Activated CD4-positive, alpha-beta T cell treated with anti-CD3 and anti-CD28 coated beads, Interleukin-2, amount 50 U/mL, for 48 hours (primary cell): ENCODE measurements at places on chromosomes 6 and 20.
A peak's percentile ranks its signal among the peaks of the same experiment; 100 is the strongest.

- DNase-seq: no peak
Observed at GRCh38 chr6:97114645-97115044, 168.4 kb downstream of the MMS22L start.

DNA sequence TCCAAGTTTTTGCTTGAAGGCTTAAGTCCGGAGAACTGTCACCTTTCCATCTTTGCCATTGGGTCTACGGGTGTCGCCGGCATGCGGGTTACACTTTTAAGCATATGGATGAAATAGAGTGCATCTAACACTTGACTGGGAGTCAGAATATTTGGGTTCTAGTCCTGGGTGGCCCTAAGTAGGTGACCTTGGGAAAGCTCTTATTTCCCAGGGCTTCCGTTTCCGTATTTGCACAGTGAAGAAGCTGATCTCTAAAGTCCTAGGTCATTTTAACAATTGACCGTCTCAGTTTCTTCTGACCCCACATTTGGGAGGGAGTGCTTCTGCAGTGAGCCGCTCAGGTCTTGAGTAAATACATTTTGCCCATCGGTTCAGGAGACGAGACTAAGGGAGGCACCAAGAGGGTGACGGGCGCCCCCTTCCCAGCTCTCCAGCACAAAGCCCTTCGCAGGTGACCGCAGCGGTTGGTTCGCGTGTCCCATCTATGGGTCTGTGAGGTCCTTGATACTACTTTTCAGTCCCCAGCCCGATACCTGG, 651 bp upstream of the BLTP3A start:
- DNase-seq: peak; percentile 58

DNA sequence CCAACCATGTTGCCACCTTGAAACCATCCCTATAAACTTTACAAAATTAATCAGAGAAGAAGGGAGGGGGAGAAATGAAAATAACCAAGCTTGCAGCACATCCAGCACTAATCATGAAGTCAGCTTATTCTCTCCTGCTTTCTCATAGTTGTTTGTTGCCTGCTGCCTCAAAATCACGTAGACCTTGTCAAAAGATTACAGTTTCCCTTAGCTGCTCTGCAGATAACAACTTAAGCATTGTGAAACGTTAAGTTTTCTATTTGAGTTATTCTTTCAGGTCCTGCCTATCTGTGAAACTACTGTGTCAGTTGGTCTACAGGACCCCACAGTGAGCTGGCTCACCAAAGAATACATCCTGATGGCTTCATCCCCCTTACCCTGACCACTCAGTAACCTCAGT, 32.9 kb downstream of the SLC17A4 start:
- DNase-seq: no peak

DNA sequence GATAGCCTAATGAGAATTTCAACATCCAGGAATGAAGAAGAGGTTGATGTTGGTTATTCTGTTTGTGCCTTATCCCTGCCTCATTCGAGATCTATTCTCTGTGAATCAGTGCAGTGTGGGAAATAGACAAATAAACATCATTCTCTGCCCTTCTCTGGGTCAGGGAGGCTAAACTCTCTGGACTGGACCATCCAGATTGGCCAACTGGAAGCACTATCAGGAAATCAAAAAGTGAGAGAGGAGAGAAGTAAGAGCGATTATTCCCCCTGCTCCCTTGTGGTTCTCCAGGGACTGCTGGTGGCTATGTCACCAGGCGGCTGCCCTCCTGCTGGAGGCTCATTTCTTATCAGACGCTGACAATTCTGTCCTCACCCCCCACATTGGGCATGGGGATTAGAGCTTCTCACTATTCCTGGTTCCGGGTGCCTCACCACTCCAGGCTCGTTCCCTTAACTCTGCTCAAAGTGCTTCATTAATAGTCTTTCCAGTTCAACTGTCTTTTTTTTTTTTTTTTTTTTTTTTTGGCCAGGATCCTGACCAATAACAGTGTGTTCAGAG, 201.7 kb upstream of the RREB1 start:
- no peak for DNase-seq

DNA sequence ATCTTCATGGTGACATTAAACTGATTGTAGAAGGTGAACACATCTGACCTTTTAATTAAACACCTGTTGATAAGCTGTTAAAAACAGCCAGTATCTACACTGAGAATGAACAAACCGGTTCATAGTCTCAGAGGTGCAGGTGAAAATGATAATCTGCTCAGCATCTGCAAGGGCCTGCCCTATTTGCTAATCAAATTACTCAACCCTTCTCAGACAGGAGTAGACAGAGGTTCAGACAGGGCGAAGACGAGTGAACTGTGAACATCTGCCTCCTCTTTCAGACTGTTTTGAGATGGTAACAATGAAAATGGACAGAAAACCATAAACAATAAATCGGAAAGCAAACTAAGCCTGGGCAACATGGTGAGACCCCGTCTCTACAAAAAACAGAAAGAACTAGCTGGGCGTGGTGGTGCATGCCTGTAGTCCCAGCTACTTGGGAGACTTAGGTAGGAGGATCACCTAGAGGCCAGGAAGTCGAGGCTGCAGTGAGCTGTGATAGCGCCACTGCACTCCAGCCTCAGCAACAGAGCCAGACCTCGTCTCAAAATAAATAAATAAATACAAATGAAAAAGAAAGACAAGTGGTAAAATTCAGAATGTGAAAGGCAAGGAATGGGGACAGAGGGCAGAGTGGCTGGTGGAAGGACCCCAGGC, 55.9 kb downstream of the NINL start:
- DNase-seq: no peak

GRCh38 chr20:24895898-24896658, 53.0 kb upstream of the CST7 start:
- no peak for DNase-seq

GRCh38 chr20:11861479-11861878, 56.2 kb upstream of the BTBD3 start:
- DNase-seq: no peak

DNA sequence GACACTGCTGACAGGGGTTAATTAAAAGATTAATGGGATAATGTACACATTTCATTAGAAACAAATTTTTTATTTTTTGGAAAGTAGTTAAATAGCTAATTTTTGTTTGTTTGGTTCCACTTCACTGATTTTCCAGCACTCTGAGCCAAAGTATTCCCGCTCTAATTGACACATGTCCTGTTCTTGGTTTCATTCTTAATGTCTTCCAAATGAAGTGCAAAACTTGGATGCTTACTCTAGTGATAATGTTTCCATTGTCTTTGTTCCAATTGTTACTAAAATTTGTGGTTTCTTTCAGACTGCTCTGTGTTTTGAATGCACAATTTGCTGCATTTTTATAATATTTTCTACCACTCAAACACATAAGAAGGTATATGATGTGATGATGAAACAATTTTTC, 794.3 kb downstream of the PHF3 start:
- DNase-seq: no peak

DNA sequence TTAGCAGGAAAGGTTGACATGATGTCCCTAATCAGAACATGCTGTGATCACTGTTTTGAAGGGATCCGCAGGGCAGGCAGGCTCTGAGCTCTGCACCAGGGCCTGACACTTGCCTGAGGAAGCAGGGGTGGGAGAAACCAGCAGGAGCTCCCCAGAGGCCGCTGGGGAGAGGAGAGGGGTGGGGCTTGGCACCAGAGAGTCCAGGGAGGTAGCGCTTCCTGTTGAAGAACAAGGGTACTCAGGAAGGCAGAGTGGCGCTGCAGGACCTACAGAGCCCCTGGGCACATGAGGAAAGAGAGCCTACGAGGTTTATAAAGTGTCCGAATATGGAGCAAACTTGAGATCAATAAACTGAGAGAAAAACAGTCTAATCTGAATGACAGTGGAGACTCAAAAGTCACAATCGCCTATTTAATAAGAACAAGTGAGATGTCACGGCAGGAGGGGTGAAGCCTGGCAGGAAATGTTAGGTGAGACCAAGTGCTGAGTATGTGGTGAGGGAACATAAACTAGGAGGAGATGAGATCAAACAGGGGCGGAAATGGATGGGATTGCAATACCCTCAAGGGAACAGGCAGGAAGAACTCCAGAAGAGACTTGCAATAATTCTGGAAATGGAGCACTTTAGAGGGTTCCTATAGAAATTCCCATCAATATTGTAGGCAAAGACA, 5.8 kb upstream of the TBXT start:
- no peak for DNase-seq

- DNase-seq: no peak
Observed at GRCh38 chr20:46683939-46684750, 5.1 kb downstream of the TP53RK start.

GRCh38 chr6:26158076-26158580, 70.9 kb downstream of the HFE start:
- DNase-seq: peak; percentile 86

DNA sequence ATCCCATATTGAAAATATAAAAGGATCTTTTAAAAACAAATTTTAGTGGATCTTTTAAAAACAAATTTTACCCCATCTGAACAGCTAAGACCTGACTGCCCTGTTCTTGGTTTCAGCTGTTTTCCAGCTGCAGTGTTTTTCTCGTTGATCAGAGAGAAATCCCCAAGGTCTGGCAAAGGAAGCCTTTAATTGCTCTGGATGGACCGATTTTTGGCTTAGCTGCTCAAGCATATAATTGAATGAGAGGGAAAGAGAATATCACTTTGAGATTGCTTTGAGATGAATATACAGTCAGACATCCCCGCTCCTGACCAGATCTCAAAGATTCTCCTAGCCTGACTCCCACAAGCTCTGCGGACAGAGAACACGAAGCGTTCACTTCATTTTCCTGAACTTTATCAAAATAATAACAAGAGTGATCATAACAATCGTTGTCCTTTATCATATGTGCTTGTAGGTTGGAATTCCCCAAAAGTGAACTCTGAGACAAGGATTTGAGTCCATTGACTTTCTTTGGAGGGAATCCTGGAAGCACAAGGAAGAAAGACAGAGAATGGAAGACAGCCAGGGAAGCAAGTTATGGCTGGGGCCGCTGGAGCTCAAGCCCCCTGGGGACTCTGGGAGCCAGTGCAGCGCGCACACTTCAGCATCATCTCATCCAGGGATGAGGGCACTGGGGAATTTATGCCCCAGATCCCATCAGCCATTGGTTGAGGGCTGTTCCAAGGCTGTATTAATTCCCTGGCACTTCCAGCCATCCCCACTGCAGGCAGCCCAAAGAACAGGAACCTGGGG, 101.3 kb downstream of the SNX5 start:
- no peak for DNase-seq

- DNase-seq: peak; percentile 41
Observed at GRCh38 chr6:117483004-117483644, 650 bp downstream of the DCBLD1 start.

GRCh38 chr6:14806101-14806500, 439.8 kb upstream of the JARID2 start:
- DNase-seq: no peak

DNA sequence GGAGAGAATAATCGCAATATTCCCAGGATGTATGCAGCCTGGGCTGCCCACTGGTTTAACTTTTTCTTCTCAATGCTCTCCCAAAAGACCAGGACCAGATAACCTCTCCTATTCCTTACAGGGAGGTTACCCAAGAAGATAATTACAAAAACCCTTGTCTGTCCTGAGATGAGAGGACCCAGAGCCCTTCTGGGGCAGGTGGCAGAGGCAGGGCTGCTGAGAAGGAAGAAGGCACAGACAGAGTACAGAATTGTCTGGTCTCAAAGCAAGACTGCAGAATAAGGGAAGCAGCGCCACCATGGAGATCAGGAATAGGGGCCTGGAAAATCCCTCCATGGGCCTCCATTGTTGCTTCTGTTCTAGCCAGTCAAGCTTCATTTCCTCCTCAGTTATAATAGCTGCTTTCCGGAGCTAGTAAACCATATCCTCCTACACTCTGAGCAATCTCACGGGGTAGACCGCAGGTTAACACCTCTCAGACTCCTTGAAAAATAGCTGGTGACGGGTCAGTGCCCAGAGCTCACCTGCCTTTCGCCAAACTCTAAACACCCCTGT, 463 bp upstream of the HLA-DMB start:
- DNase-seq: peak; percentile 51

DNA sequence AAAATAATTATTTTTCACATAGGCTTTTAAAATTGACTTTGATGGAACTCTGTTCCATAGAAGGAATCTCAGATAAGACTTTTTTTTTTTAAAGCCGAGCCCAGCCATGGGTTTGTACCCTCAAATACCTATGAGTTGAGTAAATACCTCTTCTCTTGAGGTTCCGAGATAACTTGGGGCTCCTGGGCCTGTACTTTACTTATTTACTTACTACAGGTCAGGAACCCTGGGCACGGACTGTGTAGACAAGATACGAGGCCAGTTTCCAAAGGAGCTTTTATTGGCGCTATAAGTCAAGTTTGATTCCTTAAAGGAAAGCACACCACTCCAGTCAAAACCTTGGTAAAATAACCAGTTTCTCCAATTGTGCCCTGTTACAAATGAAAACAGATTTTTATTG, 7.5 kb downstream of the AFG1L start:
- no peak for DNase-seq

DNA sequence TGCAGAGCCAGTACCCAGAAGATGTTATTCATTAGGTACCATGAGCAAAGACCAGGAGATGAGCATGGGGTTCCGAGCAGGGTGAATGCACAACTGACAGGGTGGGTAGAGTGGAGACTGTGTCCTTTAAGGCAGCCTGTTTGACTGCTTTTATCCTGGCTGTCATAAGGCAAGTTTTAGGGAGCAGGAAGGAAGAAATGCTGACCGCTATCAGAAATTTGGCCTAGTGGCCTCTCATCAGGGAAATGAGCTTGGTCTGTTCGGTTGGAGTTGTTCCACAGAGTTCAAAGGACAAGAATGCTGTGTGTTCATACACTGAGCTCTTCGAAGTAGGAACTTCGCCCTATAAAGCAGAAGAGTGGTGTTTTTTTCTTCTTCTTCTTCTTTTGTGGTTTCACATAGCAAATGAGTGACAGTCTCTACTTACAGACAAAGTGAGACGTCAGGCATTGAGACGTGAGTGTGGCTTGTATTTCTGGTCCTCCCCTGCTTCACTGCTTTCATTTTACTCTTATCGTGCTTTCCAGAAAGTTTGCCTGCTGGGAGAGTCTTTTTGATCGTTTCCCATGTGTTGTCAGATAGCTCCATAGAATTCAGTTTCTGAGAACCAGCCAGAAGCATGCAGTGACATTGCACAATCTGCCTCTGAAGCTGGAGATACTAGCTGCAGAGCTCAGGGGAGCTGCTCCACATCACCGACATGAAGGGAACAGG, at the start of gene CASS4:
CASS4 (plus strand) TSS at position 502 of the 714 bp plus-strand sequence; CDS start at position 701, 199 bp downstream.
- DNase-seq: peak; percentile 39

GRCh38 chr6:45326698-45327417, 1.3 kb upstream of the RUNX2 start:
- DNase-seq: no peak

- DNase-seq: no peak
Observed at GRCh38 chr6:837380-837779, 144.4 kb upstream of the EXOC2 start.

DNA sequence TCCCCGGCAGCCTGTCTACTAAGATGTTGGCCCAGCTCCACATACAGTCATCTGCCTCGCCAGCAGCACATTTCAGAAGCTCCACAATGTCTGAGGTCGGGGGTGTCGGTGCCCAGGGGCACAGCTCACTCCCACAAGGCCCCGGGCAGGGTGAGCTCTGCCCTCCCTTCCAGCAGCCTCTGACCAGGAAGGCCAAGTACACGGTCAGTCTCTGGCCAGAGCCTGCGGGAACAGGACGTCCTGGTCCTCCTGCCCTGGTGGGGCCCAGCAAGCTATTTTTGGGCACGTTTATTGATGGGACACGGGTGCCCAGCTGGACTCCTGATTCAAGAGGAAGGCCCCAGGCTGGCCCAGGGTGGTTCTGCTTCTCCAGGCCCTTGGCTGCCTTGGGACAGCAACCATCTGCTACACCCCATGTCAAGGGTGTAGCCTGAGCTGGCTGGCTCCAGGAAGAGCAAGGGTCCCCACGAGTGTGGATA, 114.9 kb upstream of the PTPN1 start:
- DNase-seq: no peak
